ENCODE measurements at places on chromosomes 3 and 15.

GRCh38 chr3:51879937-51880336, 4.5 kb upstream of the IQCF5 start:
- DNase-seq: no peak

DNA sequence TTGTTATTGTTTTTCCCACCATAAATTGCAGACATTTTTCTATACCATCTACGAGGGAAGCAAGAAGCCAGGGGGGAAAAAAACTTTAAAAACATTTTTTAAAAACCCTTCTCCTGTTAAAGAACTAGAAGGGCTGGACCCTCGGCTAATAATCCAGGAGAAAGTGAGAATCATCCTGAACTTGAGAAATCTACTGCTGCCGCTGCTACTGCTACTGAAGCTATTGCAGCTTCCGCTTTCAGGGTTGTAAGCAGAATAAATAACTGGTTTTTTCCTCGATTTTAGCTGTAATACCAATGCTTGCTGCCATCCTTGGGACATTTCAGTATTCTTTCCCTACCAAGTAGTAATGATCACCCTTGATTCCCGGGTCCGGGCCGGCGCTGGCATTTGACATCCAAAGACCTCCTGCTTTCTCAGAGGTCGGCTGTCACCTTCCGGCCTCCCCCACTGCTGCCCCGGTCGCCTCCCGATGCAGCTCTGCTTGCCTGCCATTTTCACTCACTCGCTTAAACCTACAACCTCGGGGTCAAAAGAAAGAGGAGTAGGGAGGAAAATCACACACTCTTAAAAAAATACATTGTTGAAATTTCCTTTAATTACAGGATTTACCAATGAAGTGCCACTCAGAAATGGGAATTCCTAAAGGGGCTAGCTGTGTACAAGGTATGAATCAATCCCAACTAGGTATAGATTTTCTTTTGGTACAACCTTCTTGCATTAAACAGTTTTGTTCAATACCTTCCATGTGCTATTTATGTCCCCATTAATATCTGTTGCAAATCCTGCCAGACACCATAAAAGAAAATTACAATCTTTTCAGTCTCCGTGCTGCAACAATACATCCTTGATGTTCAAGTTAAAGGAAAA, 674 bp upstream of the MECOM start:
- DNase-seq: no peak

DNA sequence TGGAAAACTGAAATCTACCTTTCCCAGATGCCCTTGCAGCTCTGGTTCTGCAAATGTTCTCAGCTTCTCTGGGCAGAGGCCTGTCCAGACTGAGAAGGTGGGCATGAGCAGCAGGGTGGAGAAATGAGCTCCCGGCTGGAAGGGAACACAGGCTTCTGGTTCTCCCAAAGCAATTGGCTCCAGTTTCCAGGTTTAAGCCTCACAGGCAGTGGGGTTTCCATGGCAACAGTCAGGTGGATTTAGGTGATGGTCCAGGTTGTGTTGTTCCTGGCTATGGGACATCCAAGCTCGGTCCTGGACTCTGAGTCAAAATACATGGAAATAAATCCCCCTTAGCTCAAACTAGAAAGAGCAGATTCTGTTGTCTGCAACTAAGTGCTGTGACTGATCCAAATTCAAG, 94.6 kb upstream of the IQSEC1 start:
- no peak for DNase-seq

- no peak for DNase-seq
These were observed 119.9 kb upstream of the FEZF2 start for GRCh38 chr3:62493109-62493801.

GRCh38 chr15:99123713-99124451, 19.0 kb downstream of the SYNM start:
- DNase-seq: no peak

DNA sequence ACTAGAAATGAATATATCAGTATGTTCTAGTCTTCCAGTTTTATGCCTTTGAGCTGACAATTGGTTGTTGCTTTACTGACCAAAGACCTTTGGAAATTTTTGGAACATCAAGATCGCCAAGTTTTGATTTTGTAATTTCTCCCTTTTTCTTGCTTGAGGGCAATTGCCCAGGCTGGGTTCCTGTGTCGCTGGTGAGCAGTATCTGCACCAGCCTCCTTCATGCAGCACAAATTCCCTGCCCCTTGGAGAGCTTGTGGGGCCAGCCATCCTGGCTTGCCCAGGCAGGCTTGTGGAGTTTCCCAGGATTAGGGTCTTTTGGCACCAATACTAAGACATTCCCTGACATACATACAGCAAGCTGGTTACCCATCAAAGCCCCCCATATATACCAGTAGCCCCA, 37.9 kb upstream of the HACD2 start:
- no peak for DNase-seq

DNA sequence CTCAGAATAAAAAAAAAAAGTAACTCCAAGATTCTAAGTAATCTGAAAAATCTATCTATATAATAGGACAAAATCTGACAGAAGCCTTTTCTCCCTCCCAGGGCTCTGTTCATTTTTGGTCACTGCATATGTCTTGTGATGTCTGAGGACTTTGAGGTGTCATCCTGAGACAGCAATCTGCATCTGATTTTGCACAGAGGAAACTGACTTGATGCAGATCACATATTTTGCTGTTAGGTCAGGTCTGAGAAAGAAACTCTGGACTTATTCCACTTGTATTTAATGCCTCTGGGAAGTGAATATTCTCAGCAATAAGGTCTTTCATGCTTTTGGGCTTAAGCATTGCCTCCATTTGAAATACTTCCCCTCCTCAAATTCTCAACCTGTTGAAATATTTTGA, 295.2 kb upstream of the THBS1 start:
- no peak for DNase-seq

DNA sequence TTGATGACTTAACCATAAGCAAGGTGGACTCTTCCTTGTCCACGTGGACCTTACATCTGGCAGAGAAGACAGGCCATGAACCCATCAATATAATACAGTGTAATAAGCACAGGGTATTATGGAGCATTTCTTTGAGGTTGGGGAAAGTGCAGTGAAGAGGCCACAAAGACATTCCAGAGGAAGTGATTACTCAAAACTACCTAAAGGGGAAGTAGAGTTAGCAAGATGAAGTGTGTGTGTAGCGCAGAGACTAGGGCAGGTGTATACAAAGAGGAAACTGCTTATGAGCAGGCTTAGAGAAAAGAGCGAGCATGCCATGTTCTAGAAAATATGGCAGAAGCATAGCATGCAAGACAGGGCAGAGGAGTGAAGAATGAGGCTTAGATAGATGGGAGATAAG, 17.9 kb downstream of the CP start:
- no peak for DNase-seq

- DNase-seq: no peak
These were observed 40.1 kb upstream of the PARP14 start for GRCh38 chr3:122640437-122640999.

DNA sequence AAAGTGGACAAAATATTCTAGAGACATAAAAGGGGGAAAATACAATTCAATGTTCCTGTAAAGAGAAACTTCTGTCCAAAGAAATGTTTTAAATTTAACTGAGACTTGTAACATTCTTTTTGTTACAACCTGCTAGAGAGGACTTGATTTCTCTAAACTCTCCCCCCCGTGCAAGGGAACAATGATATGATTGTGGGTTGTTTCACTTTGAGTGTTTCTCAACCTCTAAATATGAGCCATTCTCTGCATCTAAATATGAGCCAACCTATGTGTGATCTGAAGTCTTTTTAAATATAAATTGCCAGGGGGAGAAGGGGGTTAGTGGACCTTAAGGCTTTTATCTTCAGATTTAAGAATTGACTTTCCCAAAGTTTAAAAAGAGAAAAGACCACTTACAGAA, 14.6 kb downstream of the ZNF860 start:
- no peak for DNase-seq

DNA sequence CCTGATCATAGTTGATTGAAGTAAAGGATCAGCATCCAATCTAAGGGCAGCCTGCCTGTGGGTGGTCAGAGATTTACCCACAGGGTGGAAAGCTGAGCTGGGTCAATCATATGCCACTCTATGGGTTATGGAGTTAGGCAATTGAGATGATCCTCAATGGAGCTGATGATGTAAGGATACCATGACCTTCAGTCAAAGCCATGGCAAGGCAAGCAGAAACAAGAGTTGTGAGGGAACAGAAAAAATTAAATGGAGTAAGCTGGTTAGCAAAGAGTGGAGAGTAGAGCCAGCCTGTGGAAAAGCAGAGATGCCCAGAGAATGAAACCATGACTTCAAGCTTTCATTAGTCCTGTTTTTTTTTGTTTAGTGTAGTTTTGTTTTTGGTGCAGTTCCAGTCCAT, 5.7 kb upstream of the IQGAP1 start:
- no peak for DNase-seq

GRCh38 chr3:27840807-27841594, 118.9 kb upstream of the EOMES start:
- no peak for DNase-seq

DNA sequence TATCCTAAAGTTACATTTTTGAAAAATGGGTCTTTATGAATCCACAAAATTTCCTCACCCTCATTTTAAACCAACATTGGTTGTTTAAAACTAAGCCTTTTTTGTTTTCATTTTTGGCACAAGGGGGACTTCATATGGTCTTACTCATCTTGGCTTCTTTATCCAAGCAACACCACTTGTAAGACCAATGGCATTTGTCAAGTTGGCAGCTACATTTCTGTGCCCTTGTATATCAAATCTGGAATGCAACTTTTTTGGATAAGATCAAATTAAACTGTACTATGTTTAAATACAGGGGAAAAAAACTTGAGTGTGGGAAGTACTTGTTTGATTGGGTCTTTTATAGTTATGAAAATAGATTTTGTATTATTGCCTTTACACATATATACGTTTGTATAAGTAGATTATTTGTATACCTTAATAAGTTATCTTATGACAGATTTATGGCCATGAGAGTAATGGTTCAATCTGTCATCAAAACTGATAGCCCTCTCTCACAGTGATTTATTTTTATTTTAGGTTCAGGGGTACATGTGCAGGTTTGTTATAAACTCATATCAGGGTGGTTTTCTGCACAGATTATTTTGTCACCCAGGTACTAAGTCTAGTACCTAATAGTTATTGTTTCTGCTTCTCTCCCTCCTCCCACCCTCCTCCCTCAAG, 43.4 kb downstream of the GPR160 start:
- DNase-seq: no peak

- DNase-seq: no peak
These were observed 500.1 kb downstream of the NLGN1 start for GRCh38 chr3:173897631-173898030.

- no peak for DNase-seq
These were observed 109.5 kb downstream of the DPH6 start for GRCh38 chr15:35436422-35436821.

DNA sequence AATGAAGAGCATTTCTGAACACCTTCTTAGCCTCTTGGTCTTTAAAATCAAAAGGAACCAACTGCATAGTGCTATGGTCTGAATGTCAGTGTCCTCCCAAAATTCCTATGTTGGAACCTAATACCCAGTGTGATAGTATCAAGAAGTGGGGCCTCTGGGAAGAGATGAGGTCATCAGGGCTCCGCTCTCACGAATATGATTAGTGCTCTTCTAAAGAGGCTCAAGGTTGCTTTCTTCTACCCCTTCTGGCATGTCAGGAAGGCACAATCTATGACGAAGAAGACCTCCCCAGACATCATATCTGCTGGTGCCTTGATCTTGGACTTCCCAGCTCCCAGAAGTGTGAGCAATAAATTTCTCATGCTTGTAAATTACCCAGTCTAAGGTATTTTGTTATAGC, 209.5 kb downstream of the MAGI1 start:
- no peak for DNase-seq

- DNase-seq: no peak
These were observed 34.7 kb downstream of the RPL22L1 start for GRCh38 chr3:170835336-170835735.

GRCh38 chr15:100713163-100713867, 110.9 kb downstream of the ASB7 start:
- DNase-seq: no peak

DNA sequence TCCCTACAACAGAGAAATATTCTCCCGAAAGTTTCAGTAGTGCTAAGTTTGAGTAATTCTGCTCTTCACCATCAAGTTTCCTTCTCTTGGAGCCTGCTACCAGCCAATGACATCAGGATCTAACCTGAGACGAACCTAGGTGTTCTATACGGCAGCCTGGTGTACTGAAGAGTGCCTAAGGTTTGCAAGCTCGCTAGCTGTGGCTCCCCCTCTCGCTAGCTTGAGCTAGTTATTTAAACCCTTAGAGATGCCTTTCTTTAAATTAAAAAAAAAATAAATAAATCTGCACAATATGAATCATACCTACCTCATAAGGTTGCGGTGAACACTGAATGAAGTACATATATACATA, 1.4 kb upstream of the COL8A1 start:
- DNase-seq: no peak

GRCh38 chr3:80060664-80061063, 292.9 kb upstream of the ROBO1 start:
- DNase-seq: no peak

DNA sequence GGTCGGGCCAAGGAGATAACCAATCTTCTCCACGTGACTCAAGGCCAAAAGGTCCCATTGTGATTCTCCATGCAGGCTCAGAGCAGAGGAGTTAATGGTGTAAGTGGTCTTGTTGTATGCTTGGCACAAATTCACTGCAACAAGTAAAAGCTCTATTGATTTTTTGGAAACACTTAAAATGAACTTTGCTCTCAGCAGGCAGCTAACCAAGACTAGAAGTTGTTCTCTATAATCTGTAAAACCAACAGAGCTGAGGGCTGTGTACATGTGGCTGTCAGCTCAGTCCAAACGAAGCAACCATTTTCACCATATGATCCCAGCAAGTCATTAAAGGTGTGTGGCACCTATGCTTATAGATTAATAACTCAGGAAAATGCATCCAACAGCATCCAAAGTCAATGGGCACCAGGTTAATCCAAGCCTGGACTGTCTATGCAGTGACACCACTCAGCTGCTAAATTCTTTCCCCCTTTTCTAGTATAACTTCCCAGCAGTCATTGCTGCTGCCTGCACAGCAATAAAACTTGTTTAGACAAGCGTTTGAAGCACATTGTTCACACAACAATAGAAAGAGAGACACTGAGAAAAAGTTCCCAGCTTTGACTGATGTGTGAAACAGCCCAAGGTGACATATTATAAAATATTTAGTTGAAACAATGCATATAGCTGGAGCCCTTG, 603.8 kb upstream of the ADAMTS9 start:
- no peak for DNase-seq

- DNase-seq: no peak
These were observed 1.0 kb upstream of the ATP2C1 start for GRCh38 chr3:130892759-130893375.

- no peak for DNase-seq
These were observed 579.0 kb upstream of the CBLB start for GRCh38 chr3:106447723-106448301.

DNA sequence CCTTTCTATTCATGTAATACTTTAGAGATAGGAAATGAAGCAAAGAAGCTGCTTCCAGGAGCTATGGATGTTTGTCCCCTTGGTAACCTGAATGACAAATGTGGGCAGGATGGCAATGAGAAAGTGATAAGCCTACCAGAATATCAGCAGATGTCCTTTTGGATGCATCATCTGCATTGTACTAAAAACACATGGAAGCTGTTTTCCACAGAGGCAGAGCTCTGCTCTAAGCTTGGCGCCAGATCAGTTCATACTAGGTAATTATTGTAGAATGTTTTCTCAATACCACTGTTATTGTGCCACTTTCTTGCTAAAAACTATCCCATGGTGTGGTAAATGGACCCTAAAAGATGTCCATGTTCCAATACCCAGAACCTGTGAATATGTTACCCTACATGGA, 100.2 kb downstream of the DTWD1 start:
- no peak for DNase-seq

GRCh38 chr3:31377045-31377642, 155.6 kb upstream of the STT3B start:
- no peak for DNase-seq
